ENCODE measurements at places on chromosomes 5 and 9. TPM values are rescaled to one million over a fixed set of nuclear protein-coding genes. Genes with fewer than 3 reads are reported as not detected.

SPINK1 gene
- polyA plus RNA-seq = 89.8 TPM

IL5 gene
- not detected for polyA plus RNA-seq

PAEP gene
- polyA plus RNA-seq = not detected

AGXT2 gene
- polyA plus RNA-seq = 34.1 TPM

IL13 gene
- polyA plus RNA-seq = not detected

FAM153A gene
- 0.40 TPM for polyA plus RNA-seq

SH2D3C gene
- 10.3 TPM for polyA plus RNA-seq

FCN2 gene
- polyA plus RNA-seq = 0.31 TPM

SPINK7 gene
- polyA plus RNA-seq = 1.1 TPM

GABBR2 gene
- polyA plus RNA-seq = 4.0 TPM

PCDHB14 gene
- 13.5 TPM for polyA plus RNA-seq

TRIM41 gene
- polyA plus RNA-seq = 34.0 TPM

BARHL1 gene
- not detected for polyA plus RNA-seq

SPATA31D4 gene
- not detected for polyA plus RNA-seq
